ENCODE measurements at places on chromosomes 5 and 9.

DNA sequence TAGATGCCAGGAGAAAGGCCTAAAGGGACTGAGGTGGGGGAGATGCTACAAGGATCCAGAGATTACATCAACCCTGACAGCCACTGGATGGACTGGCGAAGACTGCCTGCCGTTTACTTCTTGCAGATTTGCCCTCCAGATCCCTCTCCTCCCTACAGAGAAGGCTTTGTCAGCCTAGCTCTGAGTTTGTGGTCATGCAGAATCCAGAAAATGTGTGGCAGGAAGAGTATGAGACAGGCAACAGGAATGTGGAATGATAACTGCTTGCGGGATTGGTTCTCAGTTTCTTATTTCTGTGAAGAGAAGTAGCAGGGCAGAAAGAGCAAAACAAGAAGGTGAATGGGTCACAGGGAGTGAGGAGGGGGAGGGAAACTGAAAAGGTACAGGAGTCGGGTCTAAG is 129.6 kb downstream of the TLE1 start:
- DNase-seq, result peak; percentile 90

DNA sequence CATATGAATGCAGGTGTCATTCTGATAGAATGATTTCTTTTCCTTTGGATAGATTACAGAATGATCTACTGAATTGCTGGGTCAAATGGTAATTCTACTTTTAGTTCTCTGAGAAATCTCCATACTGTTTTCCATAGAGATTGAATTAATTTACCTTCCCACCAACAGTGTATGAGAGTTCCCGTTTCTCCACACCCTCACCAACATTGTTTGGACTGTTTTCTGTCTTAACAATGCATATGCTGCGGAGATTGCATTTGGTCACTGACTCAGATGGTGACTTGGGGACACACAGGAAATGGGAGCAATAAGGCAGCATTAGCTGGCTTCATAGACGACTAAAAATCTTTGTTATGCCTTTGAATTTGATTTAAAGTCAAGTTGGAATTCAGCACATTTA is 95.9 kb downstream of the CDH6 start:
- DNase-seq, result no peak

- peak; percentile 10 for DNase-seq
These were observed 116.7 kb downstream of the GOLPH3 start for GRCh38 chr5:32057187-32058096.

DNA sequence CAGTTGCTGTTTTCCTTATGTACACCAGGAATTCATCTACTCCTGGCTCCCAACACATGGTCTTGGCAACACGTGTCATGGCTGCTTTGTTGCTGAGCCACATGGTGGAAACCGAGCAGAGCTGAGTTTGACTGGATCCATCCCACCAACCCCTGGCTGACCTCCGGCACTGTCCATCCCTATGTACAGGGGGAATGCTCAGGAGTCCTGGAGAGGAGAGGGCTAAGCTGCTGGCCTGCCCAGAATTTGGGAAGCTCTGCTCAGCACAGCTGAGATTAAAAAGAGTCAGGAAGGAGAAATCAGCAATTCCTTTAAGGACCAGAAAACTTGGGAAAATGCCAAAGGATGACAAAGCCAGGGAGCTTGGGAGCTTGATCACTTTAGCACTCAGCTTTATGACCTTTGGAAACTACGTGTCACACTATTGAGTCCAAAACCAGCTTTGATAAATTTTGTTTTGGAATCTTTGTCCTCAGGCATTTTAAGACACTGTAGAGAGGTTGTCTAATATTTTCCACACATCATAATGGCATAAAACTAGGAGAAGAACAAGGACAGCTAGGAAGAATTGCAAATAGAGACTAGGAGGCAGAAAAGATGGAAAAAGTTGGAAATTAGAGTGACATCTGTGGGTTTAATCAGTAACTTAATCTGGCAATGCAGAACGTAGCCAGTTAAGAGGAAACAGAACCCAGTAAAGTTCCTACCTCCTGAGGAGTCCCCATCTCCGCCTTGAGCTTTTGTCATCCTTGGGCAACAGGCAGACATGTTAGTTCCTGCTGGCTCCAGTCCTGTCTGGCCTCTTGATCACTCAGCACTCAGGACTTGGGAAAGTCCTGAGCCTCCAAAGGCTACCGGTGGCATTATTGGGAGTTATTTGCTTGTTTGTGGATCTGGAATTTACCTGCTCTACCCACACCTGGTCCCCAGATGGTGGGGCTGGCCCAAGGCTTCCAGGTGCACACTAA is 62.5 kb upstream of the PLPP1 start:
- DNase-seq, result peak; percentile 93

DNA sequence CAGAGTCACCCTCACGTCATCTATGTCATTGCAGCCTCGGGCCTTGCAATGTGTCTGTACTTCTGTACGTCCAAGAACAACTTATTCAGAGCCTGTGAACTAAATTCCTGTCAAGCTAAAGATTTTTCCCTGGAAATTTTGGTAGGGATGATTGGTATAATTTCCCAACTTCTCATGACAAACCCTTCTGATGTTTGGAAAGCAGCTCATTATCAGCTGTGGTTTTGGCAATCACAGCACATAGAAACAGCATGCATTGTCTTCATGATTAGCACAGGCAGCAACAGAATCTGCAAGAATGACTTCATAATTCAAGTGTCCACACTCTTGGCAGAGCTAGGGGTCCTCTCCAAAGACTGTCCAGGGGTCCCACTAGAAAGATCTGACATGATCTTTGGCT is 49.5 kb downstream of the APBA1 start:
- DNase-seq, result peak; percentile 99

All from fibroblast of the aortic adventitia (primary cell).